ENCODE measurements at places on chromosomes 4 and X.

DNA sequence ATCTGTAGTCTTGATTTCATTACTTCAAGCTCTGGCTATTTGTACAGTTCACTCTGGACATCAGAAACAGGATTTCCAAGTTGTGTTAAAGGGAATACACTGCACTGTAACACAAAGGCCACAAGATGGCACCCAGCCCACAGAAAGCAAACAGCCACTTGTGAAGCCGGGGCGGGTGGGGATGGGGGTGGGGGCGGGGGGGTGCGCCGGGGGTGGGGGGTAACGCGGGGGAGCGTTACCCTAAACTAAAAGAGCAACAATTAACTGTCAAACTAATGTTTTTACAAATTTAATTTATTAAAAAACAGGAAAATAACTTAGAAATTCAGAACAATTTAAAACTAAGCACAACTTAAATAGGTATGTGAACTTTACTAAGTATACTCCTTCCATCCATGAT lies 27.3 kb downstream of the PRDX4 start:
- DNase-seq: peak; percentile 2

GRCh38 chr4:78951862-78952472 lies 12.7 kb upstream of the PAQR3 start:
- DNase-seq: no peak

- no peak for DNase-seq
These were observed 346.1 kb downstream of the FAM47B start for GRCh38 chrX:35288657-35289056.

DNA sequence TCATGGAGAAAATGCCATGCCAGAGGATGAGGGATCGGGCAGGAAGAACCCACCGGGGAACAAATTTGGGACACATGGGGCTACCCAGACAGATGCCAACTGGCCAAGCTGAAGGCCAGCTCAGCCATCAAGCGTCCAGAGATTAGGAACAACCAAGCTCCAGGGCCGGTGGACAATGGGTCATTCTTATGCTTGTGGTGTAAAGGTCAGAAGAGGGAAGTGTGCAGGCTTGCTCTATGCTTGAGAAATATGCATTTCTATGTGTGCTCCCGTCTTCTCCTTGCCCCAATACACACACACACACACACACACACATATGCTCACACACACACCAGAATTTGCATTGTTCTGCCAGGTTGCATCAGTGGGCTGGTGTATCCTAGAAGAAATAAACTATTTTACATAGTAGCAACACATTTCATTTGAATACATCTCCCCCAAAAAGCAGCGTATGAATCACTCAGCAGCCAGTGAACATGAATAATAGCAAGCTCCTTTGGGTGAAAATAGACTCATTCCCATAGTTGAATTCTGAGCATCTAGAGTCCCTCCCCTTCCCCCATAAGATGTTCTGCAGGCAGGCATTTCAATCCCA lies 201.9 kb upstream of the PPARGC1A start:
- DNase-seq: no peak

- DNase-seq: no peak
These were observed 169.0 kb downstream of the BEND2 start for GRCh38 chrX:18051690-18052089.

DNA sequence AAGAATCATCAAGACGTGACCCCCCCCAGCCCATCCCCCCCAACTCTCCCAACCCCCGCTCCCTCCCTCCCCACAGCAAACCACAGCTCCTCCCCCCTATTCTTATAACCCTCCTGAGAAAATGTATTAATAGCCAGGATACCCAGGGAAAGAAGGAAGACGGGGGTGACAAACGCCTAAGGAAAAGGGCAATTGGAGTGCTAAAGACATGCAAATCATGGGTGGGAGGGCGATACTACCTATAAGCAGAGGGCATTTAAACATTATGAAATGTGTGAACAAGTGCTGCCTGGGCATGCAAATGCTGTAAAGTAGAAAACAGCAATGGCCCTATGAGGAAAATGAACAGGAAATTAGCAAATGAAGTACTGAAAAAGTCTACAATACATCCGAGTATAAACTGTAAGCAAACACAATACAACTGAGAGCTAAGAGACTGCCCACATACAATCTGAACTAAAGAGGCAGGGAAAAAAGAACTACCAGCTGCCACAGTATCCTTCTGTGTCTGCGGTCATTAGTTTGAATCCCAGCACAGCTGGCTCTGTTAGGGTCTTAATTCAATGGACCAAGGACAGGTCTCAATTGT lies 2.4 kb downstream of the CXXC4 start:
- no peak for DNase-seq

- DNase-seq: no peak
These were observed 7.3 kb upstream of the SH3BP2 start for GRCh38 chr4:2785613-2786012.

DNA sequence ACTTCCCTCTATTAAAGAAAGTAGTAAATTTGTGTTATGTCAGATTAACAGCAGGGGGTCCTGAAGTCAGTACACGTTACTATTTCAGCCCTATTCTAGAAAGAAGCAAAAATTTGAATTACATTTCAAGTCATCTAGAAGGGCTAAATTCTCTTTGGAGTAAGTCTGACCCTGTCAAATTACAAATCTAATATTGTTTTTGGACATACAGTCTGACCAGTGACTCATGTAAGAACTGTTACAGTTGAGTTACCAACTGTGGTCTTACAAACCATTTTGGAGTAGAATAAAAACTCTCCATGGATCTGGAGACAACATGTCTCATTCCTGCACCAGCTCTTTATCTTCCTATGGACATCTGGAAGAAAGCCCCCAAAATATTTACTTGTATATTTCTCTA lies 36.0 kb upstream of the GYPA start:
- DNase-seq: no peak

DNA sequence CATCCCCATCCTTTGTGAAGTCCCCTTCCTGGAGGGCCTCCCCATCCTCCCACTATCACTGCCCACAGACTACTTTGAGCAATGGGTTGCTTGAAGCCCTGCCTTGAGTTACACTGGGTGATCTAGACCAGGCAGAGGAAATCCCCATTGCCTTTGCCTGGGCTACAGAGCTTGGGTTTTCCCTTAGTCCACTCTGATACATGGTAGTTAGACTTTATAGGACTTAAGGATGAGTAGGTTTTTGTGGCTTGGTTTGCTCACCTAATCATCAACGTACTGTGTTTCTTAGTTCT lies 56.6 kb downstream of the TMEM131L start:
- DNase-seq: peak; percentile 46

- DNase-seq: no peak
These were observed 23.0 kb downstream of the MAOA start for GRCh38 chrX:43679058-43679457.

DNA sequence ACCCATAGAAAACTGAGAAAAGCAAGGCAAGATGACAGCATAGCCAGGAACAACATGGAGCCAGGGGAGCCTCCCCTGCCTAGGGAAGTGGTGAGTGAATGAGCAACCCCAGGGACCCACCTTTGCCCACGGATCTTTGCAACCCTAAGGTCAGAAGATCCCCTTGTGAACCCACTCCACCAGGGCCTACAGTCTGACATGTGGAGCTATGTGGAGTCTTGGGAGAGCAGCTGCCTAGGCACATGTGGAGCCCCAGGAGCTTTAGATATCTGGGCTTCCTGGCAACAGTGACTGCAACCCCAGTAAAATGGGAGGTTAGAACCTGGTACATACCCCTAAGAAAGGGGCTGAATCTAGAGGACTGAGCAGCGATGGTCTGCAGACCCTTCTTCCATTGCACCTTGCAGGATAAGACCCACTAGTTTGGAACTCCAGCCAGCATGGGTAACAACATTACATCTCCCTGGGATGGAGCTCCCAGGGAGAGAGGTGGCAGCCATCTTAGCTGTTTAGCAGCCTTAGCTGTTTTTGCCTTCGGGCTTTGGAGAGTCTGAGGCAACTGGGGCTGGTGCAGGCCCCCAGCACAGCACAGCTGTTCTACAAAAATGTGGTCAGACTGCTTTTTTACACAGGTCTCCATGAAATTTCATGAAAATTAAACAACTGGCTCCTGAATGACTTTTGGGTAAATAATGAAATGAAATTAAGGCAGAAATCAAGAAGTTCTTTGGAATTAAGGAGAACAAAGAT lies 104.7 kb upstream of the TRIM2 start:
- DNase-seq: no peak

DNA sequence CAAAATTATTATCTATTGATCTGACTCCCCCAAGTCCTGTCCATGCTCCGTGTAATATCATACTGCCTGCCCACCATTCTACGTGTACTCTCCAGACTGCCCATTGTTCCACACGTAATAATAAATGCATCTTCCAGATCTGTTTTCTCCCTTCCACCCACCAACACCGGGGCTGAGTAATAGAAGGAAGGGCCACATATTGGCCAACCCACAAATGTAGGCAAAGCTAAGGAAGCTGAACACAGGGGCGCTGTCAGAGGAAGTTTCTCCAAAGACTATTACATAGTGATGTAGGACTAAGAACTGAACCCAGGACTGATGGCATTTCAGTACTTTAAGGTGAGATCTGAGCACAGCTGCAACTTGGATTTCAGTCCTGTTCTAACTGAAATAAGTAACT lies 135.8 kb upstream of the GUCY1A1 start:
- DNase-seq: no peak

- DNase-seq: no peak
These were observed 20.9 kb downstream of the APOOL start for GRCh38 chrX:85024562-85024961.

GRCh38 chrX:649166-649565 lies 18.6 kb downstream of the SHOX start:
- no peak for DNase-seq
